ENCODE measurements at places on chromosomes 5 and 9.

DNA sequence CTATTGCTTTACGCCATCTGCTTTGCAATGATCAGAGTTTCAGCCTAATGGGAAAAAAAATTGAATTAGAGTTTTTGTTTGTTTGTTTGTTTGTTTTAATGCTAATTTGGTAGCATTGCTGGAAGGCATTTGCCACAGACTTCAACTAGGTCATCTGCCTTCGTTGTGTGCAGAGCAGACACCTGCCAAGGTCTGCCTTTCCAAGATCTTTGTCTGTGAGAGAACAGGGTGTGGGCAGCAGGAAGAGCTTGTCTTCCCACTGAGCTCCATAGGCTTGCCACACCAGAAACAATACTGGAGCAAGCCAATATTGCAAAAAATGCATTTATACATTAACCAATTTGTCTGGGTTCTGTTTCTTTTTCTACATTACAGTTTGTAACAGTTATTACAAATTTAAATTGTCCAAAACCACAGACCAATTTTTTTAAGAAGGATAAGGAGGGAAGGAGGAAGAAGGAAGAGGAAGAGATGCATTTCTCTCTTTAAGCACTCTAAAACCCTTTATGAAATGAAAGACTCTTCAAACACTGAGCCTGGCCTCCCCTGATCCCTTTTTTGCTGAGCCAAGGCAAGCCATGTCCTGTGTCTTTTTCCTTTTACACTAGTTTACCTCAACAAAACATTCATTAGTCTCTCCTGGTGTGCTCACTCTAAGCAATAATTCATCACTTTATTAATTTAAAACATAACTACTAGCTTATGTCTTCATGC, 210.5 kb downstream of the SNX18 start:
- no peak for DNase-seq

GRCh38 chr9:127202461-127203169, 62.0 kb upstream of the GARNL3 start:
- DNase-seq, result peak; percentile 51

DNA sequence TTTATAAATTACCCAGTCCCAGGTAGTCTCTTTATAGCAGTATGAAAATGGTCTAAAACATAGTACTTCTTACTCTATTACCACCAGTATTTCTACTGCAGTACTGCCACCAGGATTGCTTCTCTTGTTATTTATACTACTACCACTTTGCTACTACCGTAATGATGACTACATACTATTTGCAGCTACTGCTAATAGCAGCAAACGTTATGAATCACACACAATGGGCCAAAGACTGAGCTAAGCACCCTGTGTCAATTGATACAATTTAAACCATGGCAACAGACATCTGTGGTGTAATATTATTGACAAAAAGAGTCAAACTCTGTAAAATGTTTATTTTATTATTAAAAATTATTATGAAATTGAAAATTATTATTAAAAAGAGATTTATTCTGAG, 15.3 kb upstream of the KIF12 start:
- DNase-seq, result no peak

DNA sequence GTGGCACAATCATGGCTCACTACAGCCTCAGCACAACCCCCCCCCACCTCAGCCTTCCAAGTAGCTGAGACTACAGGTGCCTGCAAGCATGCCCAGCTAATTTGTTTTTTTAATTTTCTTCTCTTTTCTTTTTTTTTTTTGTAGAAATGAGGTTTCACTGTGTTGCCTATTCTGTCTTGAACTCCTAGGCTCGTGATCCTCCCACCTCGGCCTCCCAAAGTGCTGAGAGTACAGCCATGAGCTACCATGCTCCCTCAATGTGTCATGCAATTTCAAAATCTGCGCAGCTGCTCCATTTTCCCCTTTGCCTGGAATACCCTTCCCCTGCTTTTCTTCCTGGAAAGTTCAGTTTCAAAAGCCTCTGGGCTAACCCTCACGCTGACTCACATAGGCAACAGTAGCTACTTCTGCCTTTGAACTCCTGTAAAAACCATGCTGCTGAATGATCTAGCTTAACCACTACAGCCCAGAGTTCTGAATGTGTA, 71.0 kb upstream of the IL7R start:
- DNase-seq, result no peak

- DNase-seq, result no peak
Measured at GRCh38 chr9:89815903-89816573, 211.2 kb downstream of the GADD45G start.

DNA sequence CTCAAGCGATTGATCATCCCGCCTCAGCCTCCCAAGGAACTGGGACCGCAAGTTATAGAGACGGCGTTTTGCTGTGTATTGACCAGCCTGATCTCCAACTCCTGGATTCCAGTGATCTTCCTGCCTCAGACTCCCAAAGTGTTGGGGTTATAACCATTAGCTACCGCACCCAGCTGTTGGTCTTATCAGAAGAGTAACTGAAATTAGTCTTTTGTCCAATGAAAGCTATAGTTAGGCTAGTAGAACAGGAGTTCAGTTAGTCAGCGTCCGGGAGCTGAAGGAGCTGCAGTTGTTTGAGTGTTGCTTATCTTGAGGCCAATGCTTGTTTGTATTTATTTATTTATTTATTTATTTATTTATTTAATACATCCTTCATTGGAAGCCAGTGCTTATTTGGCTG, 3.2 kb upstream of the MIGA2 start:
- no peak for DNase-seq

DNA sequence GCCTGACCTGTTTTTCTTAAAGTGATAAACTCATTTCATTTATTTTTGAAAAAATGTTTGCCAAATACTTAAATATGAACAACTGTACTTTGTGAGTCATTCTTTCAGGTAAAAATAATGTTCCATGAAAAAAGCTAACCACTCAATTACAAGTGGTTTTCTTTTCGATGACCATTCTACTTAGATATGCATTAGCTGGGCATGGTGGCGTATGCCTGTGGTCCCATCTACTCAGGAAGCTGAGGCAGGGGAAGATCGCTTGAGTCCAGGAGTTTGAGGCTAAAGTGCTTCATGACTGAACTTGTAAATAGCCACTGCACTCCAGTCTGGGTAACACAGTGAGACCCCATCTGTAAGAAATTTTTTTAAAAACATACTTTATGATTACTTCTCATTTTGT, 4.0 kb upstream of the WDR70 start:
- no peak for DNase-seq

GRCh38 chr5:100469767-100470166, 65.4 kb upstream of the FAM174A start:
- no peak for DNase-seq

DNA sequence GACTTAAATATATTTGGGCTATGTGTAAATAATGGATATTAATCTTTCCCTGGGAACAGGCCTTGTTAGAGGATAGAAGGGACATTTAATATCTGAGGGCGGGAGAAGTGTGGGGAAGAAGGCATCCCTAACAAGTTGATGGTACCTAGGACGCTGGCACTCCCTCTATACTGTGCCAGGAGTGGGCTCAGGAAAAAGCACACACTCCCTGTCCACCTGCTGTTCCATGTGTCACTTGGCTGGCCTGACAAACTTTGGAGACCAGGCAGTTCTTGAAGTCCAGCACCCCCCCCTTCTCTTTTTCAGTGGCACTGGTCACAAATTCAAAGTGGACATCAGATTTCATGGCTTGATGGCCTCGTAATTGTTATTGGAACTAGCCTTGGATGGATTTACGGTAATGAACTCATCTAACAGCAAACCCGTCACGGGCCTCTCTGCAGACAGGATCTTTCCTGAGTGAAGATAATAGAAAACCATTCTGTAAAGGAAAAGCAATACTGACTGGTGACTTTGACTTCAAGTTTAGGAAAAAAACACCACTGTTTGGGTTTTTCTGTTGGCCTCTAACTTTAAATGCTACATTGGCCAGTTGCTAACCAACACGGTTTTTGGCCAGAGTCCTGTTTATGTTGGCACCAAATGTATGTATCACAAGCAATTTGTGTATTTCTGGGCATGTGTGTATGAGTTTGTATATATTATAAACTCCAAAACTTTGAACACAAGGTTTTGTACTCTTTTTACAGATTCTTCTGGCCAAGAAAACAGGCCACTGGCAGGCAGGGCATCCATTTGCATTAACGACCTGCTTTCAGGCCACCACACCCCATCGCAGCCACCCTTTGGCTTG, 552.6 kb downstream of the CCDC171 start:
- peak; percentile 59 for DNase-seq

- DNase-seq, result peak; percentile 91
Measured at GRCh38 chr5:7815892-7816534, 34.9 kb downstream of the CFAP90 start.

DNA sequence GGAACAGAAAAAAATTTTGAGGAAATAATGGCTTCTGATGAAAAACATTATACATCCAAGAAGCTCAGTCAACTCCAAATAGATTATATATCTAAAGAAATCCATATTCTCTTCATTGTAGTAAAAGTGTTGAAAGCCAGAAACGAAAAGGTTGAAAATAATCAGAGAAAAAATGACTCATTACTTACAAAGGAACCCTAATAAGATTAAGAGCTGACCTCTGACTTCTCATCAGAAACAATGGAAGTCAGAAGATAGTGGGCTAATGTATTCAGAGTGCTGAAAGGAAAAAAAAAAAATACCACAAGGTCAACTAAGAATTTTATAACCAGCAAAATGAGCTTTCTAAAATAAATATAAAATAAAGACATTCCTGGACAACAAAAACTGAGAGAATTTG, 60.0 kb downstream of the HSD17B4 start:
- no peak for DNase-seq

- no peak for DNase-seq
Measured at GRCh38 chr9:124595743-124596142, 88.5 kb upstream of the NR5A1 start.

DNA sequence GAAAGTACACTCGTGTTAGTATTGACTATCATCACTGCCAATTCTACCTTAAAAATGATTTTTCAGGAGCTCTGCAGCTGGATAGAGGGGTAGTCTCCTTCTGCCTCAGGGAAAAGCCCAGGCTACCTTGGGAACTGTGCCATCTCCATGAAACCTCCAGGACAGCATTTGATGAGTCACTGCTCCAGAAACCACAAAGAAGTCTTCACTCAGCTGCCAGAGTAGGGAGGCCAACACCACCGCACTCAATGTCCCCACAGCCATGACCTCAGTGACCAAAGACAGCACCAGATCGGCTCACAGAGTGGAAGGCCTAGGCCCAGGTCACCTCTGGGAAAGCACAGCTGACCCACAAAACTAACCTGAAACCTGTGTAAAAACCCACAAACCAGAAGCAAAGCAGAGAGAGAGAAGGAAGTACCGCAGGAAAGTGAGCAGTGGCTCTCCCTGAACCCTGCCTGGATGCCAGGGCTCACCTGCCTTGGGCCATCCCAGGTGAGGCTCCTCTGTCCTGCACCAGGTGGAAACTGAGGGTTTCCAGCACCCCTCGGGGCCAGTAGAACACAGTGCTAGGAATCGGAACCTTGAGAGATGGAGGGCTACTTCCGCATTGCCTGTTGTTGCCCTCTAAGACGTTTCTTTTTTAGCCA, 30.0 kb downstream of the S1PR3 start:
- no peak for DNase-seq

DNA sequence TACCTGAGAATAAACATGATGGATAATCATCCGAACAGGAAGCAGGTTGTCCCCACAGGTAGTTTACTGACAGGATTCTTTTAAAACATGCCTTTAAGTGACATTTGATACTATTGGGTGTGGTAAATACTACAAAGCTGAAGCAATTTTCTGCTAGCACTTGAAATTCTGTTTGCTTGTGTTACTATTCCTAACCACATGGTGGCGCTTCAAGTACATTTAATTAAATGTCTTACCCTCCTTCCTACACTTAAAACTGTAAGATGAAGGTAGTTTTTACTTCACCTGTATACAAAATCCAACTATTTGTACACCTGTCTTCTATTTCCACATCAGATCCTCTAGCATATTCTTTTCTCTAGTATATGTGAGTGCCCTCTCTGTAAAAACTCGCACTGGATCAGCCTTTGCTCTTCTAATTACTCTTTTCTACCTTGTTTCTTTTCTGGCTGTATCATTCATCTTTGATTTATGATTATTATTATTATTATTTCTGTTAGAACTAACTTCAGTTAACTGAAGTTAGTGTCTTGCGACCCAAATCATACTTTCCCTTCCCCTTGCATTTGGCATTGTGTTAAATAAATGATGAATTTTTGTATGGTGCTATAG, 18.4 kb downstream of the SLC25A46 start:
- peak; percentile 75 for DNase-seq

- no peak for DNase-seq
Measured at GRCh38 chr5:119355244-119355638, 578 bp upstream of the TNFAIP8 start.

DNA sequence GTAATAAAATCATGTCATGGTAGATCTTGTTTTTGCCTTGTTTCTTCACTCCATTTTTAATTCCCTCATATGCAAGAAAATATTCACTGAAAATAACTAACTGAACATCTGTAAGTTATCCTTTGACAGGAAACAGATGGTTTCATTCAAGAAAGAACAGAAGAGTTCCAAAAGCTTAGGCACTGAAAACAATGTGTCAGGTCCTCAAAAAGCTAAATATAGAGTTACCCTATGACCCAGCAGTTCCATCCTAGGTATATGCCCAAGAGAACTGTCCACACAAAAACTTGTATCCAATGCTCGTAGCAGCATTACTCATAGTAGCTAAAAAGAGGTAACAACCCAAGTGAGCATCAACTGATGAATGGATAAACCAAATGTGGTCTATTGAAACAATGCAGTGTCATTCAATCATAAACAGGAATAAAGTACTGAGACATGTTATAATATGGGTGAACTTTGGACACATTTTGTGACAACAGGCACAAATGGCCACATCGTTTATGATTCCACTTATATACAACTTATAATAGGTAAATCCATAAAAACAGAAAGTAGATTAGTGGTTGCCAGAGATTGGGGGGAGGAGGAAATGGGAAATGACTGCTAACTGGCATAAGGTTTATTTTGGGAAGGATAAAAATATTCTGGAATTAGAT, 231.0 kb downstream of the FRMD3 start:
- DNase-seq, result peak; percentile 19

DNA sequence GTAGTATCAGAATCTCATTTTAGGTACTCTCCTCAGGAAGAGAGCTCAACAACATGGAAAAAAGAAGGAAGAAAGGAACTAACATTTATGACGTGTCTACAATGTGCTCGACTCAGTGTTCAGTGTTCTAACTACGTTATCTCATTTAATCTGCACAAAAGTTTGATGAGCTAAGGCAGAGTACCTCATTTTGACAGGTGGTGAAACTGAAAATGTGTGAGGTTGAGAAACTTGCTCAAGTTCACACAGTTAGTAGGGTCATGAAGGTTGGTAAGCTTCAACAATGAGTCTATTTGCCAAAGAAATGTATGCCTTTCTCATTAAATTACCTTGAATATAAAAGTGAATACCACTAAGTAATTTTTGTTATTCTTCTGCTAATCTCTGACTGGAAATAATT, 165.1 kb downstream of the CAAP1 start:
- DNase-seq, result no peak

DNA sequence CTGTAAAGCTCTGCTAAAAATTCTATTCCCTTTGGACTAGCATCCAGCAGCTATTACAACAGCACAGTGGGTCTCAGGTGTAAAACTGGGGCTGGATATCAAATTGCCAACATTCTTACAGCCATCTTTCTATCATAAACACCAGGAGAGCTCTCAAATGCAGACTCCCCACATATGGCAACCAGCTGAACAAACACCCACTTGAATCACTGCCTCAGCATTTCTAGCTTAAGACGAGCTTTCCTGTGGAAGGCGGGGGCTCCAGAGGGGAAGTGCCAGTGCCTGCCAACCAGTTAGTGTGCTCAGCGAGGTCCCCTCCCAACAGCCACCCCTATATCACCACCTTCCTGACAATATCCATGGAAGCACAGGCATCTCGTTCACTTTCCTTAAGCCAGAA, 62.2 kb downstream of the IPPK start:
- peak; percentile 83 for DNase-seq

GRCh38 chr5:150532996-150533395, 25.1 kb downstream of the NDST1 start:
- DNase-seq, result no peak
